ENCODE measurements at places on chromosomes 6 and 20.

DNA sequence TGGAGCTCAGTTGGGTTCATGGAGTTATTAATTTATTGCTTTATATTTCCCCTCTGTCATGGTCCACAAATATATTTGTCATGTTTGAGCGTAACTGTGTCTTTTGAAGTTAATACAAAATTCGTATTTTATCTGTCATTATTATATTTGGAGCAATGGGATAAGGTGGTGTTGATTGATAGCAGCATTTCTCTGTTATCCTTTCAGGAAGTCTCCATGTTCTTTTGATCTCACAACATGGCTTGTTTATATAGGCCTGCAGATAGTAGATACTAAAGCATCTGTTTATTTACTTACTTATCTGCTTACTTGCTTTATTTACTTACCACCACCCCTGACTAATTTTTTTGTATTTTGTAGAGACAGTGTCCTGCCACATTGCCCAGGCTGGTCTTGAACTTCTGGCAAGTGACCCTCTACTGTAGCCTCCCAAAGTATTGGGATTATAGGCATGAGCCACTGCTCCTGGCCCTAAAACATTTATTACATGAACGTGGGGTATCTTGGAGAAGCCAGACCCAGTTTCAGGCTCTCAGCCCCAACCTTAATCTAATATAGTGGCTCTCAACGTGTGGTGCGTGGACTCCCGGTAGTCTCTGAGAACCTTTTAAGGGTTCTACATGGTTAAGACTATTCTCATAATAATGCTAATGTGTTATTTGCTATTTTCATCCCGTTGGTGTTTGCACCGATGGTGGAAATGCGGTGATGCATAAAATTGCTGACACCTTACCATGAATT, 104.2 kb downstream of the NCOA3 start:
- no peak for DNase-seq

DNA sequence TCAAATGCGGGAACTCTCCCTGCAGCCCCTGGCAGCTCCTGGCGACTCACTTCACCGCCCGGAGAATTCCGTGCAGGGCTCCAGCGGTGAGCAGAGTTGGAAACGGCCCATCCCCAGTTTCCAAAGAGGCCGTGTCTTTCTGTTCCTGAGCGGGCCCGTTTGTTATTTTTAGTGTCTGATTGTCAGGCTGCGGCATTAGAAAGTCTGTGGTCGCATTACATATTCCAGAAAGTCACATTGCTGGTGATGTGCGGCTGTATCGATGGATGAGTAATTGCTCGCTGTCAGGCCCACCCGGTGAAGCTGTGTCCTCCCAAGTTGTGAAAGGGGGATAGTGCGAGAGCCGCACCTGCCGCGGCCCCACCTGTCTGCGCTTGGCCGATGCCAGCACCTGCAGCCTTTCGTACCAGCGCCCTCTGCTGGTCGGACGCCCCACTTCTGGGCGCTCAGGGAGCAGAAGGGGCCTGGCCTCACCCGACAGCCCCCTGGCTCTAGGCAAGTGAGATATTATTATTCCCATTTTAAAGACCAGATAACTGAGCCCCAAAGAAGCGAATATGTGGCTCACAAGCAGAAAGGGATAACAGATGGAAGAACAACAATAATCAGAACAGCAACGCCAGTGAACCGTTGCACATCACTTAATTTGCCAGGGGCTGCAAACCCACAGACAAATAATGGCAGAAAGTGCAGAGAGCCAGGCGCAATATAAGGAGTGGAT, 244.9 kb downstream of the TSHZ2 start:
- peak; percentile 76 for DNase-seq

DNA sequence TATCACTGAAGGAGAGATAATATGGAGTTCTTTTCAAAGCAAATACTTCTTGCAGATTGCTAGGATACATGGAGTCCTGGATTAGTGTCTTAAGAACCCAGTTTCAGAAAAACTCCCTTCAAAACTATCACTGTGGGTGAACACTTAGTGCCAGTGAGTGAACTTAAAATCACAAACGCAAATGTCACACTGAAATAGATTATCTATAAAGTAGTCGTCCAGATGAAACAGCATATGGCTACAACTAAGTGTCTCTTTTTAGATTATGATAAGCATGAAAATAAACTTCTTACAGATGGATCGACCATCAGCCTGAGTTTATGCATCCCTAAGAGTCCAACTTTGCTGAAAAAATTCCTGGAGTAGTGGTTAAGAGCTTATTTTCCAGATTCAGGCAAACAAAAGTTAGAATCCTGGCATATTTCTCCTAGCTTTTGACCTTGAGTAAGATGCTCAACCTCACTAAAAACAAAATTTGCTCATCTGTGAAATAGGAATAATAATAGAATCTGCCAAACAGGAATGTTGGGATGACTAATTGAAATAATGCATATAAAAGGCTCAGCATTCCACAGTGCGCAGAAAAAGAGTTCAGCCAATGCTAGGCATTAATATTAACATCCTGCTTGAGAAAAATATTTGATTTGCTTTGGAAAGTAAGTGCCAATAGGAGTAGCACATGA, 70.4 kb downstream of the DOK5 start:
- DNase-seq = no peak

DNA sequence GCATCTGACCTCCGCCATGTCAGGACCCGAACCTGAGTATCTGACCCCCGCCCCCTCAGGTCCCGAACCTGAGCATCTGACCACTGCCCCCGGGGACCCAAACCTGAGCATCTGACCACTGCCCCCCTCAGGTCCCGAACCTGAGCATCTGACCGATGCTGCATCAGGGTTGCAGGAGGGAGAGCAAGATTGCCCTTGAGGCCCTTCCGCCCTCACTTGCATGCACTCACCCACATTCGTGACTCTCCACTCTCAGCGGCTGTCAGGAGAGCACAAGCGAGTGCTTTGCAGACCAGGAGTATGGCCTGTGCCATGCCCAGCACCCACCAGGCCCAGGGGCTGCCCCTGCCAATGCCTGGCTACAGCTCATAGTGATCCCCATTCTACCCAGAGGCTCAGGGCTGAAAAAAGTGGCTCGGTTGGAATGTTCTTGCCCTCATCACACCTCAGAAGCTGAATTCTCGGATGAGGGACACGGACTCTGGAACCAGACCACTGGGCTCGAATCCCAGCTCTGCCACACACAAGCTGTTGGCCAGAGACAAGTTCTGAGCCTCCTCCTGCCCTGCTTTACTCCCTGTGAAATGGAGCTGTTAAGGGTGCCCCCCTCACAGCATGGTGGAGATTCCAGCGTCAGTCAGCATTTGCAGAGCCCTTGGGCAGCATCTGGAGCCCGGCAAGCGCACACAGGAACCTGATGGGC, 82.1 kb downstream of the DLL1 start:
- no peak for DNase-seq

- DNase-seq = no peak
Observed at GRCh38 chr6:131651782-131652181, 14.7 kb downstream of the ENPP3 start.

- no peak for DNase-seq
Observed at GRCh38 chr6:72864799-72865198, 242.9 kb downstream of the KCNQ5 start.

DNA sequence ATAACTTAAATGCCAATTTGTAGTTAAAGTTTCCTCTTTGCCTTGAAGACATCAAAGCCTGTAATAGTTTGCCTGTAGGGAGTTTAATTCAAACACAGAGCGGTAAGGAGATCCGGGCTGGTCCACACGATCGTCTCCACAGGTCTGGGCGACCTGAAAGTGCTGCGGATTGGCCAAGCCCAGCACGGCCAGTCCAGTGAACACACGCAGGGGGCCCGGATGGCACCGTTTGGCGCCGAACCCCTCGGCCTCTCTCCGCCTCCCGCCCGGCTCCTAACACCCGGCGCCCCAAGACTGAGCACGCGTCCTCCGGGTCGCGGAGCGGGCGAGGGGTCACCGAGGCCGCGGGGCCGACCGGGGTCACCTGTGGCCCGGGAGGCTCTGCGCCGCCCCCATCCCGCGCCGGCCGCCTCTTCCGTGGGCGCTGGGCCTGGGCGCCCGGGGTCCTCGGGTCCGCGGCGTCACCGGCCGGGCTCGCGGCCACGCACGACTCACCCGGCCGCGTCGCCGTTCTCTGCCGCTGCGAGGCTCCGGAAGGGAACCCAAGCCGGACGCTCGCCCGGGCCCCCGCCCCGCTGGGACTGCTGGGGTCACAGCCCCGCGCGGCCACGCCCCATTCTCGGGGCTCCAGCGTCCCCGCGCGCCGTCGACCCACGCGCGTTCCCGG, 481 bp downstream of the SERPINB6 start:
- no peak for DNase-seq

- DNase-seq = no peak
Observed at GRCh38 chr20:64116541-64117431, 9.4 kb upstream of the NPBWR2 start.

GRCh38 chr6:109383438-109383940, 1.2 kb upstream of the CD164 start:
- DNase-seq = no peak

GRCh38 chr20:50513169-50514034, 3.2 kb downstream of the PTPN1 start:
- DNase-seq = no peak

GRCh38 chr6:5246141-5247097, 14.3 kb downstream of the LYRM4 start:
- DNase-seq = no peak

DNA sequence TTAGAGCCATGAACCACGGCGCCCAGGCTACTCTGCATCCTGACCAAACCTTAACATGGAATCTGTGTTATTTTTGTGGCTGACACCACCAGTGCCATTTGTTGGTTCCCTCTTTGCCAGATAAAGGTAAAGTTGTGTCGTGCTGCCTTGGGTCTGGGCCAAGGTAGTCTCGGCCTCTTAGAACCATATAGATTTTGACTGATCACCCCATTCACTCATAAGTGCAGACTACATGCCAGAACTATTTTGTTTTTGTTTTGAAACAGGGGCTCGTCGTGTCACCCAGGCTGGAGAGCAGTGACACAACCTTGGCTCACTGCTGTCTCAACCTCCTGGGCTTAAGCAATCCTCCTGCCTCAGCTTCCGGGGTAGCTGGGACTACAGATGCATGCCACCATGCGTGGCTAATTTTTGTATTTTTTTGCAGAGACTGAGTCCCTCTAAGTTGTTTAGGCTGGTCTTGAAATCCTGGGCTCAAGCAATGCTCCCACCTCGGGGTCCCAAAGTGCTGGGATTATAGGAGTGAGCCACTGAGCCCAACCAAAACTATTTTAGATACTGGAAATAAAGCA, 19.2 kb upstream of the RIPOR3 start:
- DNase-seq = no peak

DNA sequence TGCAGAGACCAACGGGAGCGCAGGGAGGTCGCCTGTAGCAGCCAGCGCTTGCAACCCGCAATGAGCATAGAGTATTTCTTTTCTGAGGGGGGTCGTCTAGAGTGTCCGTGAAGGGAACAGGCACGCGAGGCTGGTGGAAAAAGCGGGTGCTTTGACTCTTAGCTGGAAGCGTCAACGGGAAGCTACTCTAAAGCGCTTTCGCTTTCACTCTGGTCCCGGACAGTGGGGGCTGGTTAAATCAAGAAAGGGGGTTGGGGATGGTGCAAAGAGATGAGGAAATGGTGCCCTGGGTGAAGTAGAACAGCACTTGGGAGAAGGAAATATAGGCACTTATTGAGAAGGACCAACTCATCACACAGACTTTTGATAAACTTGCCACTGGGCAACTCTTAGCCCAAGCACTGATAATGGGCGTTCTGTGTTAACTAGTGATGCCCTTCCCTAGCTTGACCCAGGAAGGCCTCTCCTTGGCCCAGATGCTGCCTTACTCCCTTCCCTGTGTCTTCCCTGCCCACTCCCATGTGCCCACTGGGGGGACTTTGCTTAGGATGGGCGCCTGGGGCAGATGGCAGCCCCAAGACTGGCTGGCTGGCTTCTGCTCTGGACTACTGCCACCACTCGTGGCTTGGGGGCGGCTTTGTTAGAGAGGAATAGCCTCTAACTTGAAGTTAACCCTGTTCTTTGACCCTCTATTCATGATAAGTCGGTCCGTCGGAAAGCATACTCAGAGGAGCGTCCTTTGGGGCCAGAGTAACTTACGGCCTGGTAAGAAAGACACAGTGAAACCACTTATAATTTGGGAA, 585 bp downstream of the PSMB9 start:
- peak; percentile 48 for DNase-seq

DNA sequence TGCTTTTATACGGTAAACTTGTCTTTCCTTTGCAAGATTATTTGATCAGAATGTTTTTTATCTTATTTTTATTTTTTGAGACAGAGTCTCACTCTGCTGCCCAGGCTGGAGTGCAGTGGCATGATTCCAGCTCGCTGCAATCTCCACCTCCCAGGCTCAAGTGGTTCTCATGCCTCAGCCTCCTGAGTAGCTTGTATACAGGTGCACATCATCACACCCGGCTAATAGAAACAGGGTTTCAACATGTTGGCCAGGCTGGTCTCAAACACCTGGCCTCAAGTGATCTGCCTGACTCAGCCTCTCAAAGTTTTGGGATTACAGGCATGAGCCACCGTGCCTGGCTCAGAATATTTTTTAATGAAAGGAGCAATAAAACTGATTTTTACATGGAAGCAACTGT, 8.9 kb upstream of the LPIN3 start:
- DNase-seq = no peak

DNA sequence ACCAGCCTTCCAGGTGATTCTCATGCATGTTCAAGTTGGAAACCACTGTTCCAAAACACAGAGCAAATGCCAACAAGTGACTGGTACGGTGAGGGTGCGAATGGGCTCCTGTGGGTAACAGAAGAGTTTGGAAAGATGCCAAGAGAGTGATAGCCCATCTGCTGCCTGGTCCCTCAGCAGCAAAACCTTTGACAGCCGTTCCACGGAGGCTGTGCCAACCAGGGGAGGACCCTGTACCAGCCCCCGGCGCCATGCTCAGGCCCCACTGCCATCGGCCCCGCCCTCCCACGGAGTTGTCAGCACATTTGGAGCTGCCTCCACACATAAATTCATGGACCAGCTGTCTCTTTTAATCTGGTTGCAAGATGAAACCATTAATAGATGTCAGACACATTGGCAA, 4.4 kb upstream of the PTPRT start:
- DNase-seq = no peak

DNA sequence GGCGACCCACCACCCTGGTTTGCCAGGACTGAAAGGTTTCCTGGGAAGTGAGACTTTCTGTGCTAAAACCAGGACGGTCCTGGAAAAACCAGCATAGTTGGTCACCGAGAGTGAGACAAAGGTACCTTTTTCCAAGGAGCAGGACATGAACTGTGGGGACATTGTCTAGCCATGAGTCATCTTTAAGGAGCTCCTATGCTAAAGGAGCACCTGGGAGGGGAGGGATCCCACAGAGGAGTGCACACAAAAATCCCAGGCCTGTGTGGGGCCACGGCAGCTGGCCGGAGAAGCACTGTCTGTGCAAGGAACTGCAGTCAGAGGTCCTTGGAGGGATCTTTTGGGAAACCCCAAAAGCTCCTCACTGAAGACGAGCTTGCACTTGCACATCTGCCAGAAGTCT, 109.1 kb upstream of the PLEKHG1 start:
- no peak for DNase-seq
